ENCODE measurements at places on chromosomes 1 and 21.
A peak's percentile ranks its signal among the peaks of the same experiment; 100 is the strongest.

DNA sequence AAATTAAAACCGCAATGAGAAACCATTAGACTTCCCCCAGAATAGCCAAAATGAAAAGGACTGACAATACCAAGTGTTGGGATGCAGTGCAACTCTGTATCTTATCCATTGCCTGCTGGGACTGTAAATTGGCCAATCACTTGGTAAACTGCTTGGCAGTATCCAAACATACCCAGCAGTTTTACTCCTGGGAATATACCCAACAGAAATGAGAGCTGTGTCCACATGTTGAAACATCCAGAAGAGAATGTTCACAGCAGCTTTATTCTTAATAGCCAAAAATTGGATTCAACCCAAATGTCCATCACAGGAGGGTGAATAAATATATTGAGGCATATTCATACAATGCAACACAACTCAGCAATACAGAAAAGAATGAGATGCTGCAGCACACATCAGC is 13.7 kb upstream of the FAM20B start:
- no peak for DNase-seq

GRCh38 chr1:151713044-151713443 is 3.6 kb downstream of the CELF3 start:
- no peak for DNase-seq

DNA sequence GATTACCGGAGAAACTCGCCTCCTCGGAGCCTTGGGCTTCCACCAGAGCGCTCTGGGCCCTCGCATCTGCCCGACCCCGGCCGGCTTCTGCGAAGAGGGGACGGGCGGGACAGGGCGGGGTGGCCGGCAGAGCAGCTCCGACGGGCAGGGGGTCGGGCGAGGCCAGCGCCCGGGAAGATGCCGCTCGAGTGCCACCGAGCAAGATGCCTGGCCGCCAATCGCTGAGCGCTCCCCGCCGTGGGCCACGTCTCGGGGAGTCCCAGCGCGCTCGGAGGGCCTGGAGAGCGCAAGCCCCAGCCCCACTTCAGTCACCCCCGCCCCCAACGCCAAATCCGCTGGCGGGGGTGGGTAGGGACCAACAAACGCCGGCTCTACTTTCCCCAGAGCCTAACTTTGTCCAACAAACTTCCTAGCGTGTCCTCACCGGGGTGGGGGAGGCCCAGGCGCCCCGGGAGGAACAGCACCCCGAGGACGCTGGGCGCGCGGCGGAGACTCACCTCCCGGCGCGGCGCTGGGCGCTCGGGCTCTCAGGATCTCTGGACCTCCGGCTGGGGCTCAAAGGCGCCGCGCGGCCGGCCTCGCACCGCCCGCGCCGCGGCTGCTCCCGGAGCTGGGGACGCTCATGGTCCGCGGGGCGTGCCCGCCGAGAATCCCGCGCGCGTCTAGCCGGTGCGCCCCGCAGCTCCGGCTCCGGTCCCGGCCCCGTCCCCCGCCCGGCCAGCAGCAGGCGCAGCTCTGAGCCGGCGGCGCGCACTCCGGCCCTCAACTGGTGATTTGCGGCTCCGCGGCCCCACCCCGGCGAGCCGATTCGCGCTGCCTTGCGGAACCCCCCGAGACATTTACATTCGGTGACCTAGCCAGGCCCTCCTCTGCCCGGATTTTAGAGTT is at the start of gene BCAR3:
TSS of gene BCAR3 (minus strand) at position 737 of the 888 bp plus-strand sequence. CDS start 6,907 bp downstream, outside the sequence.
- DNase-seq, result peak; percentile 60

DNA sequence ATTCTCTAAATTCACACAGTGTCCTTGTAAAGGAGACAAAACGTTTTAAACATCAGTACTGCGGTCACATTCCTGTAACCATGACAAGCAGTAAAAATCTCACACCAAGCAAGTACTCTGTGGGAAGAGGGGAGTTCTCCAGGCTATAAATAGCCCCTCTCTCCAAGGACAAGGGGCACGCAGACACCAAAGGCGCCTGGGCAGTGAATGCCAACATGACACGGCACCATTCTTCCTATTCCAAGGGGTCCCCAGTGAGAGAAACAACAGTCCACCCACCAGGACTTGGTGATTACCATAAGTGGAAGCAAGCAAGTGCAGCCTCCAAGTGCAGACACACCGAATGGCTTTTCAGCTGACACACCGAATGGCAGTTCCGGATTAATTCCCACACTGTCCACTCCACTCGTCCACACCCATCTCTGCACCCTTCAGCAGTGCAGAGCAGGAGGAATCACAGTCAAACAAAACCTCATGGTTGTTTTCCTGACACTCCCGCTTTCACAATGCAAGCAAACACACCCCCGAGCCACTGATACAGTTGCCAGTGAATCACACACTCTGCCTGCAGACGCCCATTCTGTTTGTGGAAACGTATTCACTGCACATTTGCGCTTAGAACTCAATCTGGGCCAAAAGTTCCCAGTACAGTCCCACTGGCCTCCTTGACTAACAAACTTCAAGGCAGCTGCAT is 1.8 kb downstream of the PTTG1IP start:
- no peak for DNase-seq

GRCh38 chr1:112083487-112083886 is 94.0 kb upstream of the KCND3 start:
- no peak for DNase-seq

GRCh38 chr21:46675595-46676280 is 40.3 kb downstream of the PRMT2 start:
- DNase-seq, result no peak

- no peak for DNase-seq
Measured at GRCh38 chr1:202227053-202227672, 33.6 kb downstream of the LGR6 start.

Data from right lung (tissue), 10 donors.